ENCODE measurements at places on chromosomes 16 and 17.

GRCh38 chr17:9612006-9612405, 33.3 kb upstream of the USP43 start:
- DNase-seq, result no peak

GRCh38 chr17:44053125-44053872, 13.2 kb downstream of the LSM12 start:
- DNase-seq, result no peak

GRCh38 chr16:10541366-10541765, 39.0 kb downstream of the EMP2 start:
- no peak for DNase-seq

- DNase-seq, result no peak
Measured at GRCh38 chr16:22285080-22285479, 12.1 kb upstream of the POLR3E start.

DNA sequence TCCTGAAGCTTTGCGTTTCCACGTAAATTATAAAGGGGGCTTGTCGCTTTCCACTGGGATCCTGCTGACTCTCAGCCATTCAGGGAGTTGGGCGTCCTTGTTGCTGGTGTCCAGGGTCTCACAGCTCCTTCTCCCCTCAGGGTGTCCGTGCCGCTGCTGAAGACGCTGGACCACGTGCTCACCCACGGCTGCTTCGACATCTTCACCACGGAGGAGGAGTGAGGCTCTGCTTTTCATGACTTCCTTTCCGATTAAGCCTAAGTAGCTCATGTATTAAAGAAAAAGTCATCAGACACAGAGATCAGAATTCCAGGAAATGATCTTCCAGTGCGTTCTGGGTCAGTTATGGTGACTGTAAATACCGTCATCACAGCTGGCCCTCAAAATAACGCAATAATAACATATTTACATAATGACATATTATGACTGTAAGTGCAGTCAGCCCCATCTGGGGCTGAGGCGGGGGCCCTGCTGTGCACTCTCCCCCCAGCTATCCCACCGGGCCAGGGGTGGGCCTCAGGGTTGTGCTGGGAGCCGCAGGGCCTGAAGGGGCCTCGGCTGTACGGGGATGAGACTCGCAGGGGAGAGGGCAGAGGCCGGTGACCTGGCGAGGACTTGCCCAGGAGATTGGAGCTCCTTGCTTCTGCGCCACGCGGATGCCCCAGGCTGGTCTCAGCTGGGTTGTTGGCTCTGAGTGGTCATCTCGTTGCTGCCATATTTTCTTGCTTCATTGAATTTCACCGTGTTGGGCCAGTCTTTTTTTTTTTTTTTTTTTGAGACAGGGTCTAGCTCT, 92.9 kb upstream of the ZNF750 start:
- DNase-seq, result no peak

DNA sequence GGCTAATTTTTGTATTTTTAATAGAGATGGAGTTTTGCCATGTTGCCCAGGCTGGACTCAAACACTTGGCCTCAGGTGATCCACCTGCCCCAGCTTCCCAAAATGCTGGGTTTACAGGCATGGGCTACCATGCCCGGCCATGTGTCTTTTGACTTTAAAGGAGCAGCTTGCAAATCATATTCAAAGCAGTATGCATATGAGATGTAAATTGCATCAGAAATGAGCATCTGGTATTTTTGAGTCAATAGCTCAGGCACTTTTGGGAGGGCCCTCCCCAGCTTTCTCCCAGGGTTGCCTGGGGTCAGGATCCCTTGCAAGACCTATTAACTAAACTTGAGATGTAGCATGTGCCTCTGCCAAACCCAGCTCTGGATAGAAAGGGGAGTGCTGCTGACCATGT, 21.5 kb downstream of the EPOP start:
- DNase-seq, result no peak

GRCh38 chr17:37458805-37459204, 30.9 kb upstream of the DUSP14 start:
- no peak for DNase-seq

- no peak for DNase-seq
Measured at GRCh38 chr16:65120831-65121721, 787 bp downstream of the CDH11 start.

DNA sequence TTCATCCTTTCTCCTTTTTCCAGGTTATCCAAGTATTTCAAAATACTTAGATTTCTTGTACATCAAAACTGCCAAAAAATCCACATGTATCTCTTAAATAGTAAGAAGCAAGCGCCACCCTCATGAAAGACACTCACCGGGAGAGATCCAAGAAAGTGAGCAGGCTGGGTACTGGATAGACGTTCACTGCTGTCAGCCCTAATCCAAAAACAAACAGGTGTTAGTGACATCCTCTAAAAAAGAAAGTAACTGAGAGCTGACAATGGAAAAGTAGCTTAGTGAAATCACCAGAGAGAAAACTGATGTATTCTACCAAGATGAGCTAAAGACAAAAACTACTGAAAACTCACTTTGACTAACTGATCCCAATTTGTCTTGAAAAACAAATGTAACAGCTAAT, 46.1 kb downstream of the MARVELD3 start:
- DNase-seq, result no peak

DNA sequence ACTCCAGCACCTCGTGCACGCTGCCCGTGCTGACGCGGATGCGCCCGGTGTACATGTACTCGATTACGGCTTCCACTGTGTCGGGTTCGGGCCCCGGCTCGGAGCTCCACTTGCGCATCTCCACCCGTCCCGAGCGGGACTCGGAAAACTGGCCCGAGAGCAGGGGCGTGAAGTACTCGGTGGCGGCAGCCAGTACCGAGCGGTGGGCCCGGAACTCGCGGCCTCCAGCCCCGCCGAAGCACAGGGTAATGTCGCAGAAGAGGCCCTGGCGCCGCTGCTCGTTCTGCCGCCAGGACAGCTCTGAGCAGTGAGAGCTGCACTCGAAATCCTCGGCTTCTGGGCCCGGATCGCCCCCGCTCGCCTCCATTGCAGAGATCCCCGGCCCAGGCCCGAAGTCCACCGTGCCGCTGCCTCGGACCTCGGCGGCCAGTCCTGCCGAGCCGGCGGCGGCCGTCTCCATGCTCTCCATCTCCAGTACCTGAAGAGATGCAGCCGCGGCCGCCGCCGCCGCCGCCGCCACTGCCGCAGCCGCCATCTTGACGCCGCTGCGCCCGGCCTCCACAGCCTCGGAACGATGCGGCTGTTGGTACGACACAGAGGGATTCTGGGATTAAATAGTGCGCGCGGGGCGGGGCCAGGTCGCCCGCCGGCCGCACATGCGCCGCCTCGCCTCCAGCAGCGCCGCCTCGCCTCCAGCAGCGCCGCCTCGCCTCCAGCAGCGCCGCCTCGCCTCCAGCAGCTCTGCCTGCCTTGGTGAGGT, at the start of gene KLHL11:
Gene KLHL11 (minus strand): TSS at position 588 of the 760 bp plus-strand sequence. CDS start 53 bp downstream, at position 535.
- peak; percentile 83 for DNase-seq

- no peak for DNase-seq
Measured at GRCh38 chr17:64502809-64503208, 3.3 kb downstream of the DDX5 start.

GRCh38 chr16:86998196-86999001, 318.8 kb downstream of the C16orf95 start:
- no peak for DNase-seq

GRCh38 chr16:23508589-23509440, 1.5 kb downstream of the GGA2 start:
- DNase-seq, result no peak

- no peak for DNase-seq
Measured at GRCh38 chr16:9408297-9408878, 316.9 kb downstream of the HAPSTR1 start.

- no peak for DNase-seq
Measured at GRCh38 chr16:2715064-2715463, 5.0 kb downstream of the PRSS27 start.

GRCh38 chr17:21551081-21551881, 141.0 kb upstream of the KCNJ18 start:
- peak; percentile 69 for DNase-seq

- DNase-seq, result no peak
Measured at GRCh38 chr16:84368308-84368996, at the start of gene ATP2C2. Gene ATP2C2, plus strand, starts transcription at chr16:84368538. Its CDS starts 78 bp downstream, at chr16:84368616.

- DNase-seq, result no peak
Measured at GRCh38 chr16:12201216-12201615, 224.7 kb downstream of the SNX29 start.

GRCh38 chr17:231191-231965, 49.9 kb upstream of the DOC2B start:
- DNase-seq, result no peak
